ENCODE measurements at places on chromosomes 3 and 15.
A peak's percentile ranks its signal among the peaks of the same experiment; 100 is the strongest.

DNA sequence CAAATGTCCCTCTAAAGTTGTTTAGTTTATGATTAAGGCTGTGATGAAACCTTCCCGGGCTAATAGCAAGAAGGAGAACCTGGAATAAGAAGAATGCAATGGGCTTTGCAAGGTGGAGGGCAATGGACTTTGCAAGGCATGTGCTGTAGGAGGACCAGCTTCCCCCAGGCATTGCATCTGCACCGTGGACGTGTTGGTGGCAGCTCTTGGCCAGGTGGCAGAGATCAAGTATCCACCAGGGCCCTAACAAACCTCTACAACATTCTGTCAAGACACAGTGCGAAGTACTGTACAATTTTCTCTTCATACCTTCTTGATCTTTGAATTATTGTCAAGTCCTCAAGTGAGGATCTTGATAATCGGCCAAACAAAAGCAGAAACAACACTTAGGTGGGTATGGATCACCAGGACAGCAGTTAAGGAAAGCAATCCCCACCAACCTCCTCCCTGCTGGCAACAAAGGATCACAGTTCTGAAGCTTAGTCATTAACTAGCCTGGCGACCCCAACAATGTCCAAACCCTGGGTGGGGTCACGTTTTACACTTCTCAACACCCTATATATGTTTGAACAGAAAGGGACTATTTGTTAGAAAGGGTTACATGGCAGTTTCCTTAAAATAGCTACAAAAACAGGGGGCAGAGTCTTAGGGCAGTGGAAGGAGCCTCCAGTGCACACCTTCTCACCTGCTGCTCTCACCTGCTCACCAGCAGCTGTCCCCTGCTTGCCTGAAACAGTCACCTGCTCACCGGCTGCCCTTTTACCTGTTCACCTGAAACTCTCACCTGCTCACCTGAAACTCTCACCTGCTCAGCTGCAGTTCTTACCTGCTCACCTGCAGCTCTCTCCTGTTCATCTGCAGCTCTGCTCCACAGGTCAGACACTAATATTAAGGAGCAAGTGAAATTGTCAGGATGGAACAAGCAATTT lies 137.9 kb upstream of the LIPC start:
- no peak for DNase-seq

GRCh38 chr3:124383846-124384466 lies 346.3 kb upstream of the UMPS start:
- DNase-seq: no peak

DNA sequence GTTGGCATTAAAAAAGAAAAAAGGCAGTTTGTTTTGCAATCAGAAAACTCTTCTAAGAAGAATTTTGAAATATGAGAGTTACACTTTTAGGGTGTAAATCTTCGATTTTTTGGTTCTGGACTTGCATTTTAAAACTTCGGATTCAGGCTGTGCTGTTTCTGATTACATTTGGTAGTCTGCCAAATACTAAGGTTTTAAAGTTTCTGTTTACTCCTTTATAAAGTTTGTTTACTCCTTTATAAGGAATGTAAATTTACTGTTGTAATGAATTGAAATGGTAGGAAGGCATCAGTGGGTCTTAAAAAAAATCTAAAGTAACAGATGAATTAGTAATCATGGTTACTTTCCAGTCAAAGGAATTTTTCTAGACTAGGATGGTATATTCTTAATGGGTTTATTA lies 14.1 kb downstream of the FXR1 start:
- no peak for DNase-seq

GRCh38 chr15:92395098-92395635 lies 1.5 kb downstream of the ST8SIA2 start:
- DNase-seq: no peak

DNA sequence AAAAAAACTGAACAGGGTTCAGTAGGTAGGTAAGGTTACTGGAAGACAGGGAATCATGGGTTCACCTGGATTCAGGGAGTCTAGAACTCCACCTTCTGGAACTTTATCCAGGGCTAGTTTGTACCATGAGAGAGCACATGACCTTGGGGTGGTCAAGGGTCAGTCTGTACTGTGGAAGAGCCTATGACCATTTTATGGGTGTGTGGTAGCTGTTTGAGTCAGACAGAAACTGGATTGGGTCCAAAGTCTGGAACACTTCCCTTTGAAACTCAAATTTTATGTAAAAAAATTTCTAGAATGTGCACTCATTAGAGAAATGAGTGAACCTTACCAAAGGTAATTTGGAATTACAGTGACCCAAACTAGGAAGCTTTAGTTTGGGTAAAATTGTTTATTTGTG lies 486.0 kb upstream of the AGTR1 start:
- DNase-seq: no peak

DNA sequence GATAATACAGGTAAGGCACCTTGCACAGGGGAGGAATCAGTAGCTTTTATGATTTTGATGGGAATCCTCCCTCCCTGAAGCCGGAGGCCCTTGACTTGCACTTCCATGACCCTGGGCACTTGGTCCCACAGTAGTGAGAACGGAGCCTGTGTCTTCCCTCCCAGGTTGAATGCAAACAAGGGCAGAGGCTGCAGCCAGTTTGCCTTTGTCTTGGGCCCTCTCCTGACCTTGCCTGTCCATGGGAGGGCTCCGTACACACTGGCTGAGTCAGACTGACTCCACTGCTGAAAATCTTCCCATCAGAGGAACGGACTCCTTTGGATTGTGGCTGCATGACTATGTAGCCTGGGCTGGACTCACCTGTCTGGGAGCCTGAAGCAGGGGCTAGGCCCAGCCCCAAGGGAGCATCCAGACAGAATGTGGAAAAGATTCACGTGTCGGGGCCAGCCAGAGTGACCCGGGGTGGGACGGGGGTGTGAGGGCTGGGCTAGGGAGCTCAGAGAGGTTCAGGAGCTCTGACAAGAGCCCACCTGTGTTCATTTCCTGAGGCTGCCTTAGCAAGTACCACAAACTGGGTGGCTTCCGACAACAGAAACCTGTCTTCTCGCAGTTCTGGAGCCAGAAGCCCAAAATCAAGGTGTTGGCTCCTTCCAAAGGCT lies 9.5 kb downstream of the TBC1D21 start:
- no peak for DNase-seq

- no peak for DNase-seq
Observed at GRCh38 chr3:69178838-69179739, 56.7 kb upstream of the LMOD3 start.

DNA sequence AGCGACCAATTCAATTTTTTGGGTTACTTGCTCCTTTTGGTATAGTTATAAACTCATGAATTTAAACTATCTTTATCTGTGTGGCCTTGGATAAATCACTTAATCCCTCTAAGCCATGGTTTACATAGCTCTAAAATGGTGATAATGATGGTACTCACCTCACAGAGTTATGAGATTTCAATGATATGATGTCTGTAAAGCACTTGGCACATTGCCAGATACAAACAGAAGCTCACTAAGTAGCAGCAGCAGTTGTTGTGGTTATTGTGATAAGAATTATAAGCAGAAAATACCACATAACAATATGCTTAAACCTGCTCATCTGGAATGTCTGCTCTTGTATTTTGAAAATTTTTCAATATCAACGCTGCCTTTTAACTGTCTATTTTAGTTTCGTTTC lies 185.1 kb upstream of the SNTN start:
- DNase-seq: no peak

GRCh38 chr3:113286524-113286923 lies 75.2 kb downstream of the BOC start:
- DNase-seq: no peak

DNA sequence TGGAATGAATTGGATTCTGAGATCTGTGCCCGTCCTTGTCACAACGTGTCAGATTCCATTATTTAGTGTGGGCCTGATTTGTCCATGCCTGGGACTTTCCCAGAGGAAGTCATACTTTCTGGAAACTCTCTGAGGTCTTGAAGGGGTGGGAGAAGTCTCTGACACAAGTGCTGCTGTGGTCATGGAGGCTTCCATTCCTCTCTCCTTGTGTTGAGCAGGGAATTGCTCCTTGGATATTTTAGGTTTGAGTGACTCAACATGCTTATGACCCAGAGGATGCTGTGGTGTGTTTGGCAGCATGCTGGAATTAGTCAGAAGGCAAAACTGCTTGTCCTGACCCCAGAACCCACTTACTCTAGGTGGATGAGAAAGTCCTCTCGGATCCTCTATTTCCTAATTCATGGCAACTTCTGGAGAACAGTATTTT lies 132.1 kb downstream of the LPP start:
- DNase-seq: no peak

GRCh38 chr3:186823386-186823785 lies 17.1 kb upstream of the RFC4 start:
- no peak for DNase-seq

GRCh38 chr15:68701886-68702285 lies 118.8 kb downstream of the ANP32A start:
- DNase-seq: no peak

- DNase-seq: no peak
Observed at GRCh38 chr3:58441514-58442450, 8.2 kb upstream of the PDHB start.

GRCh38 chr3:124075753-124076152 lies 83.8 kb upstream of the ROPN1 start:
- DNase-seq: no peak

GRCh38 chr15:45862034-45862433 lies 227.2 kb downstream of the SQOR start:
- DNase-seq: no peak

DNA sequence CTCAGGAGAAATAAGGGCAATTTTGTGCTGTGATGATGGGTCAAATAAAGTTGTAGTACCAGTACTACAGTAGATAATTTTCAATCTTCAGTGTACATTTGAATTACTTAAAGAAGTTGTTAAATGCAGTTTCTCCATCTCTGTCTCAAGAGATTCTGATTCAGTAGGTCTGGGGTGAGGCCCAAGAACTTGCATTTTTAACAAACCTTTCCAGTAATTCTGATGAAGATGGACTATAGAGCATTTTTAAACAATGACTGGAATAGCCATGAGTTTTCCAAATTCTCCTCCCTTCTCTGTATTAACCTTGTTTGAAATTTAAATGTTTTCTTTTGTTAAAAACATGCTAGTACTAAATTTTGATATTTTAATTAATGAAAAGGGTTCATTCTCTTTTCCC lies 127.0 kb upstream of the CD96 start:
- DNase-seq: no peak

DNA sequence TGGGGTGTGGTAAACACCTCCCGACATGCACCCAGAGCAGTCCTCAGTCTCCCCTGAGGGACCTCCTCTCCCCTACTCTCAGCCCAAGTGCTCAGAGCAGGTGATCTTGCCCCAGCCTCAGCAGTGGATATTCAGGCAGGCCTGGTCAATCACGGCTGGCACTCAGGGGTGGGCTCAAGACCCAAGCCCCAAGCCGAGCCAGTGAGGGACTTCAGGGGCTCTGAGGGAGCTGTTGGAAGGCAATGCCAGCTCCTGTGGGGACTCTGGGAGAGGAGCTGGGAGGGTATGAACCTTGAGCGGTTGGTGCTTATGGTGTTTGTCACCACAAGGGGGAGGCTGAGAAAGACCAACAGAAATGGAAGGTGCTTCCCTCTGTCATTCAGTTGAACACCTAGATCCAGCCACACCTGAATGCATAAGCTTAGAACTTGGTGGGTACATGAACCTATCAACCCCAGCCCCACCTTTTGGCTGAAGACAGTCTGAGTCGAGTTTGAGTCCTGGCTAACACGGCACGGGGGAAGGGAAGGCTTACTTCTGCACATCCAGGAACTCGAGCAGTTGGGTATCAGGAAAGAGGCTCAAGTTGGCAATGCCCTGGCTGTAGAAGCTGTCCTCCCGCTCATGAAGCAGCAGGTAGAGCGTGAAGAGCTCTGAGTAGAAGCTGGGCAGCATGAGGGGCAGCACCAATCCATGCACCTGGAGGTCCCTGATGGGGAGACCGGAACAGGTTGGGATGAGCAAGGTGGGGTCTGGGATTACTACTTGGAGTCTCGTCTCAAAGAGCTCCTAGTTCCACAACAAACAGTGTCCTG lies 19.2 kb downstream of the ALS2CL start:
- DNase-seq: no peak

DNA sequence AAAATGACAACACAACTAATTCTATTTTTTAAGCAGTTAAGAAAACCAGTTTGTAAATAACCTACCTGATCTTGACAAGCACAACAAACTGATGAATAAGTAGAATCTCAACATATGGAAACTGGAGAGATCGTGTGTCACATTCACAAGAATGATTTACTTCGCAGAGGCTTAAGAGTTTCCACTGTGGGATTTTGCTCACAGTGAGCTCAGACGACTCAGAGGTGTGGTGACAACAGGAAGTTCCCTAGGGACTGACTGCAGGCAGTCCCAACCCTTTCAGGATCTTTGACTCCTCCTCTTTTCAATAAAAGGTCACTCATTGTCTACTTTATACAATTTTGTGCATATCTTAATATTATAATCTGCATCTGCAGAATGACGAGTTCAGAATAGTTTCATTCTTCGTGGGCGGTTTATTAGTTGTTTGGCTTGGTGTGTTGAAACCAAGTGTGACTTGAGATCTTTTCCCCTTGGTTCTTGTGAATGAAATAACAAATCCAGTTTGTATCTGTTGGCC lies at the start of gene LIPH:
Gene LIPH, minus strand, starts transcription at position 231 of the 520 bp plus-strand sequence. Its CDS starts 117 bp downstream, at position 114.
- peak; percentile 27 for DNase-seq

DNA sequence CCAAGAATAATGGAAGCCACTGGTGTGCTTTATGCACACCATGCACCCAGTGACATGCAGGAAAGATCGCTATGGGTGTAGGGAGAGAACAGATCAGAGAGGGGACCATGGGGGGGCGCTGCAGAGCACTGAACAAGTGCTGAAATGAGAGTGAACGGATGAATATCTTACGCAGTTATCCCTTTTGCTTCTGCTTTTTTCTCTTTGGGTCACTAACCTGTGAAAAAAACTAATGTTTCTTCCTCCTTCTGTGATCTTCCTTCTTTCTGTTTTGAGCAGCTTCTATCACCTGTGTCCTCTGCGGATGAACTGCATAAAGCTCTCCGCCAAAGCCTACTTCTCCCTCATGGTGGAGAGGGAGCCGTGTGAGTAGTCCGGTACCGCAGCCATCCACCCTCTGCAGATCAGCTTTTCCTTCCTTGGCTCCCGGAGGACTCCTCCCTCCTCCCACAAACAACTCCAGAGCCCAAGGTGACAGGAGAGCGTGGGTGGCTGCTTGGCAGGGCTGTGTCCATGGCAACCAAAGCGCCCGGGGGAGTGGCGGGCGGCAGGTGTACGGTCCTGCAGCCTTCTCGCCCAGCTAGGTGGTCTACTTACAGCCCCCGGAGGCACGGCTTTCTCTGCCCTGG lies 106.2 kb downstream of the DGKG start:
- no peak for DNase-seq

- DNase-seq: no peak
Observed at GRCh38 chr3:127572186-127572585, 18.3 kb downstream of the TPRA1 start.

DNA sequence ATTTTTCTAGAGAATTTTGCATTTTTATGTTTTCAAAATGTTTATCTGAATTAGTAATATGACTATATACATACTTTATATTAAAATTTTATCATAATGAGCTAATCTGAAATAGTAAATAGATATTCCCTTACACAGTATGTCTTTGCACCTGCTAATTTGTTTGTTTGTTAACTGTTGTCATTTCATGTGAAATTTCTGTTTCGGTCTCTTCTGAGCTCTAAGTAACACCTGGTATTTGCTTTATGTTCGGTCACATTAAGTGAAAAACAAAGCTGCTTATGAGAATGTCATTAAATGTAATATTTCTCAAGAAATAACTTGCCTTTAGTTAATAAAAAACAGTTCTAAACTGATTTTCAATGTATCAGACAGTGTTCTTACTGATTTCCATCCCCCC lies 61.1 kb downstream of the FNDC3B start:
- DNase-seq: no peak

Data from activated T-cell treated with anti-CD3 and anti-CD28 coated beads for 48 hours (primary cell).